ENCODE measurements at places on chromosomes 4 and X.
A peak's percentile ranks its signal among the peaks of the same experiment; 100 is the strongest.

DNA sequence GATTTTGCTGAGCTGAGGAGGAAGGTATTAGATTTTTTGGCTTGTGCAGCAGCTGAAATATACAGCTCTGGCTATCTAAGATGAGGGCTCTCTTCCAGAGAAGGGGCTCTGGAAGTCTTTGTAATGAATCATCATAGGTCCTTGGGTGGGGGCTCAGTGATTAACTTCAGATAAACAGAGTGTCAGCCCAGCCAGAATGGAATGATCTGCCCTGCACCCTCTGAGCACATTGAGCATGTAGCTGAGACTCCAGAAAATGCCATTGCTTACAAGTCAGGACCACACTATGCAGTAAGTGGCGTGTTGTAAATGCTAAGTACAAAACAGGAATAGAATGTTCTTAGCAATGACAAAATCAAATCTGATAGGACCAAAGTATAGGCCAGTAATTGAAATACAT, 836.0 kb downstream of the PDHA2 start:
- no peak for DNase-seq

DNA sequence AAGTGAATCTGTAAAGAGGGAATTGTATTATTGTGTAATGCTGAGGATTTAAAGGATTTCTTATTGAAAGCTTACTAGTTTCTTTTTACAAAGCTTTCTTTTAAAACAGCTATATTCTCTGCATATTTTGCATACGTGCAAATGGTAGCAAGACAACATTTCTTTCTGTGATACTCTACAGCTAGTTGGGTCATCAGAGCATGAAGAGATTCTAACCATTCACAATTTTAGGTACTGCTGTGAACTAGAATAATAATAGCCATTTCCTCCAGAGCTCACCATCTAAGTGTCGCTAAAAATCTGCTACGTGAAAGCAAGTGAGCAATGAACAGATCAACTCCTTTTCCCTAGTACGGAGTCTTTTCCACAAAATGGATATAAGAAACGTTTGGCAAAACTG, 37.3 kb downstream of the ARHGAP6 start:
- DNase-seq = no peak

DNA sequence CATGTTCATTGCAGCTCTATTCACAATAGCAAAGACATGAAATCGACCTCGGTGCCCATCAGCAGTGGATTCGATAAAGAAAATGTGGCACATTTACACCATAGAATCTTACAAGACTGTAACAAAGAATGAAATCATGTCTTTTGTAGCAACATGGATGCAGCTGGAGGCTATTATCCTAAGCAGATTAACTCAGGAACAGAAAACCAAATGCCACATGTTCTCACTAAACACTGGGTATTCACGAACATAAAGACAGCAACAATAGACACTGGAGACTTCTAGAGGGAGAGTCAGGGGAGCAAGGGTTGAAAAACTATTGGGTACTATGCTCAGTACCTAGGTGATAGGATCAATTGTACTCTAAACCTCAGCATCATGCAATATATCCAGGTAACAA, 180.5 kb downstream of the PPP1R2C start:
- DNase-seq = no peak

- no peak for DNase-seq
These were observed 52.0 kb upstream of the HS3ST1 start for GRCh38 chr4:11480683-11481082.

GRCh38 chr4:119010909-119011606, 122.4 kb downstream of the SYNPO2 start:
- DNase-seq = no peak

DNA sequence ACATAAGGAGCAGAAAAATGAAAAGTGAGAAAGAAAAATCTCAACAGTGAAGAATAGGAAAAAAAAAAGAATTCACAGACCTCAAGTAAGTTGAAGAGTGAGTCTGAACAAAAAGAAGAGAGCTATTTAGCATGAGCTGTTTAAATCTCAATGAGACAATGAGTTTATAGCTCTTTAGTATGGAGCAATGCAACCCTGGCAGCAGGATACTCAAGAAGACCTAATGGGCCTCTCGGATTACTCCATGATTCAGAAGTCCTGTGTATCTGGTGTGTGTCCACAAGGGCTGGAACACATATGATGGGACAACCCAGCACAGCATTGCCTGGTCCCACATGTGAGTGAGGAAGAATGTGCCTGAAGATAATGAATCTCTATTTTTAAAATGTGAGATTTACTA, 563.1 kb upstream of the INTU start:
- DNase-seq = no peak

GRCh38 chr4:56302760-56303159, 84.5 kb downstream of the AASDH start:
- no peak for DNase-seq

GRCh38 chrX:23694606-23695005, 27.3 kb downstream of the PRDX4 start:
- peak; percentile 46 for DNase-seq

- no peak for DNase-seq
These were observed 7.0 kb upstream of the STPG2 start for GRCh38 chr4:98150092-98150761.

DNA sequence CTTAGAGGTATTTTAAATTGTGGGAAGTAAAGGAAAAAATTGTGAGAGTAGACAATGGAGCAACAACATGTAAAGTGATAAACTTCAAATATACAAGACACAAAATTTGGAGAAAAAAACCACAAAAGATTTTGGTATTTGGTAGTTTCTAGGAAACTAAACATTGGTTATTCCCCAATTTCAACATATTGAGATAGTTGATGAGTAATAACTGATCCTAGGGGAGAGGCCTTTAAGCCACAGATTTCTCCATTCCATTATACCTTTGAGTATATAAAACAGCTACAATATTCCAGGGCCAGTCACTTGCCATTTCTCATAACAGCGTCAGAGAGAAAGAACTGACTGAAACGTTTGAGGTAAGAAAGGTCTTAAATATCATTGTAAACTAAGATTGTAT, at the start of gene FDCSP:
TSS of gene FDCSP (plus strand) at position 301 of the 400 bp plus-strand sequence. CDS start 5,071 bp downstream, outside the sequence.
- DNase-seq = no peak

All from right forelimb (tissue), 1 donor.